ENCODE measurements at places on chromosomes 6 and 20.
A peak's percentile ranks its signal among the peaks of the same experiment; 100 is the strongest.

- DNase-seq = no peak
These were observed 15.9 kb downstream of the AGPAT4 start for GRCh38 chr6:161257793-161258457.

DNA sequence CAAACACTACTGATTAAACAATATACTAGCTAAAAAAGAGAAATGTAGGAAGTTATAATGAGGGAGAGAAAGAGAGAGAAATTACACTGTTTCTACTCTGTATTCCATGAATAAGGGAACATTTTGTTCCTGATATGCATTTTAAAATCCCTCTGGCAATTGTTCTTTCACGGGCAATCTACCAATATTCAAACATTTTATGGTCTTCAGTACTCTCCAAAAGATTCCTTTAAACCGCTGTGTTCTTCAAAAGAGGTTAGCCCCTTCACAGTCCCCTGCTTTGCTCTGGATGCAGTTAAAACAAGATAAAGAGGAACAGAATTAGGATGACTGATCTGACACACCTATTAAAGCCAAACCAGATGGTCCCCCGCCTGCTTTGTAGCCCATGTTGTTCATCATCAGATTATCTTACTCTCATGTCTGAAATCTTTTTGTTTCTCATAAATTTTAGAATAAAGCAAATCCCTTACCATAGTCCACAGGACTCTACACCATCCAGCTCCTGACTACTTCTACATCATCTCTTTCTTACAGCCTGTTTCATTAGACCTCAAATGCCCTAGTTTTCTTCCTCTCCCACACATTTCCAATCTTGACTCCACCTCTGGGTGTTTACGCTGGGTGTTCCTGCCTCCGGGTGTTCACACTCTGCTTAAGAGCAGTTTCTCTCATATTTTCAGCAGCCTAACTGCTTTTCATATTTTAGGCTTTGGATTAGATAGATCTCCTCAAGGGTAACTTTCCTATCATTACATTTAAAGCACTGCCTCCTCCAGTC is 399.7 kb downstream of the COL12A1 start:
- DNase-seq = no peak

- no peak for DNase-seq
These were observed 1019.5 kb upstream of the CITED2 start for GRCh38 chr6:140393665-140394540.

DNA sequence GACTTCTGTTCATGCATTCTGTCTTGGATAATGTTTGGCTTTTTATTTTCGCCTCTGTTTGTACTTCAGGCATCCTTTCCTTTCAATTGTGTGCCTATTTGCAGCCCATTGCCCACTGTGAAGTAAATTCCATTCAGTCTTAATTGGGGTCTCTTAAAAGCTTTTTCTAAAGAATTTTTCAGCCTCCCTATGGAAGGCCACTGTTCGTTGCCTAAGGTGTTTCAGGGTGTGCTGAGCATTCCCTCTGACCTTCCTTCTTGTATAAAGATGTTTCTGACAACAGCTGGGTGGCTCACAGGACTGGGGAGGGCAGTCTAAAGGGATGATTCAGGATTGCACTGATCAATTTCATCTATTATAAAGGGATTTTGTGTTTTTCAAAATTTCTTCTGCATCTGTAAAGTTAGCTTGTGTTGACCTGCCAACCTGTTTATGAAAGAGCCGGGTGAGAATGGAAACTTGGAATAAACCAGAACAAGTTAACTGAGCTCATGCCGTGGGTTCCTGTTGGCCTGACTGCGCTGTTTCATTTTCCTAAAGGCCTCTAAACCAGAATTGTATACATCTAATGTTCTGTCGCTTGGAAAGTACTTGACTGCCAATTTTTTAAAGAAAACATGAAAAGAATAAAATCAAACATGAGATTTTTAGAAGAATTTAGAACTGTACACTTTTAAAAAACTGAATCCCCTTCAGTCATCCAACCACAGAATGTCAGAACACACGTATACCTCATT is 14.3 kb downstream of the PHACTR2 start:
- no peak for DNase-seq

DNA sequence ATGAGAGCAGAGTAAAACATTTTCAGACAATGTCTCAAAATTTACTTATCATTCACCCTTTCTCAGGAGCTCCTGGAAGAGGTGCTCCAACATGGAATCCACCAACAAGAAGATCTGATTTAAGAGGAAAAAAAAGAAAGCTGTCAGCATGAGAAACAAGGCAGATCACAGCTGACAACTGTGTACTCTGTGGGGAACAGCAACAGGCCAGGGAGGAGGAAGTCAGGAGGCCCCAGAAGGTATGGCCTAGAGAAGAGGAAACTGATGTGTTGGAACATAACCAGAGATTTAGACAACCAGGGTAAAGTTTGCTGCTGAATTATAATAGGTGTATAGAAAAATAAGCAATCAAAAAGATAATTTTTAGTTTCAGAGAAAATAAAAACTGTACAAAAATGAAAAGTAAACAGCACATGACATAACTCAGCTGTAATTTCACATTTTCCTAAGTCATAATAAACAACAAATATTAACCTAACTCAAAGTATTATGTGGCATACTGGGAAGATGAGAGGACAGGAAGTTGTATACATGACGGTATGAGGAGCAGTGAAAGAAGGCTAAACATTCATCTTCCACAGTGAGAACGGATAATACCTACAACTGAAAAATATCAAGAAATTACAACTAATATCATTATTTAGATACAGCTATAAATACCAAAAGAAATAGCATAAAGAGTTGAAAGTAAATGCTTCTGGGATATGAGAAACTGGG is 113.6 kb upstream of the EMILIN3 start:
- no peak for DNase-seq

DNA sequence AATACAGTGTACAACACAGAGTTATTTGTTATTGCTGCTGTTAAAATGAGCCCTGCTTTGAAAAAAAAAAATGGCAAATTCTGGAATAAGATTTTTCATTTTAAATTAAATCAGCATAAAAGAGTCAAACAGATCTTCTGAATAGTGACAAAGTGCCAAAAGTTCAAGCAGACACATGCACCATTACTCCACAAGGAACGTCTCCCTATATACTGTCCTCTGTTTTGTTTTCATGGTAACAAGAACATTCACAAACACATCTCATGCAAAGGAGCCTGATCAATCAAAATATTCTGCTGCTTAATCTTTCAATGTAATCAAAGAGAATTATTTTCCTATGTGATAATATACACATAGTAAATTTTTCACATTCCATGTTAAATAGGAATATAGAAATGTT is 2.7 kb downstream of the HIVEP2 start:
- DNase-seq = no peak

- DNase-seq = peak; percentile 29
These were observed 71.0 kb upstream of the MARCKS start for GRCh38 chr6:113786168-113786567.

- DNase-seq = no peak
These were observed 369.7 kb upstream of the FLRT3 start for GRCh38 chr20:14707026-14707680.

GRCh38 chr6:108789475-108789874 is 58.7 kb upstream of the ARMC2 start:
- no peak for DNase-seq

- no peak for DNase-seq
These were observed 5.9 kb downstream of the NKX2-4 start for GRCh38 chr20:21391185-21391971.

DNA sequence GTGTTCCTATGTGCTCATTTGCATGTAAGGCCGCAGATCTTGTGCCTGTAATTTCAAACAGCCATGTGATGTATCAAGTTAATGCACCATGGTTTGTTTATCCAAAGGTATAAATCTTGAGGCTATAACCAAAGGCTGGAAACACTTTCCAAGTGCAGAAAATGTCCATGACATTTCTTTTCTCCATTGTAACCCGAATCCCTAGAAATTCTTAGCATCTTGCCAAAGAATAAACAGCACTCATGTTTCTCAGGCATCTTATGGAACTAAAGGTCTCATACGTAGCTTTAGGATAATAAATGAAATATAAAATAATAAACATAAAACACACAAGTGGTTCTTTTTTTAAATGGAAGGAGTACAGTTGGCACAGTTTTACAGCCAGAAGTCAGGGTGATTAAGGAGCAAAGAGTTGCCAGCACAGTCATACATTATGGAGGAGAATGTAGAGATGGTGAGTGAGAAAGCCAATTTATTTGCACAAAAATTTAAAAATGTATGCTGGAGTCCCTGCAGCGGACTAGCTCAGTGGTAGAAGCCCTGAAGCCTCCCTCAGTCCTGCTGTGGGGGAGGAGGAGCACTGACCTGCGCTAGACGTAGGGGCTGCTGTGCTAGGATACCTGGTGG is 18.0 kb downstream of the CDH26 start:
- DNase-seq = no peak

DNA sequence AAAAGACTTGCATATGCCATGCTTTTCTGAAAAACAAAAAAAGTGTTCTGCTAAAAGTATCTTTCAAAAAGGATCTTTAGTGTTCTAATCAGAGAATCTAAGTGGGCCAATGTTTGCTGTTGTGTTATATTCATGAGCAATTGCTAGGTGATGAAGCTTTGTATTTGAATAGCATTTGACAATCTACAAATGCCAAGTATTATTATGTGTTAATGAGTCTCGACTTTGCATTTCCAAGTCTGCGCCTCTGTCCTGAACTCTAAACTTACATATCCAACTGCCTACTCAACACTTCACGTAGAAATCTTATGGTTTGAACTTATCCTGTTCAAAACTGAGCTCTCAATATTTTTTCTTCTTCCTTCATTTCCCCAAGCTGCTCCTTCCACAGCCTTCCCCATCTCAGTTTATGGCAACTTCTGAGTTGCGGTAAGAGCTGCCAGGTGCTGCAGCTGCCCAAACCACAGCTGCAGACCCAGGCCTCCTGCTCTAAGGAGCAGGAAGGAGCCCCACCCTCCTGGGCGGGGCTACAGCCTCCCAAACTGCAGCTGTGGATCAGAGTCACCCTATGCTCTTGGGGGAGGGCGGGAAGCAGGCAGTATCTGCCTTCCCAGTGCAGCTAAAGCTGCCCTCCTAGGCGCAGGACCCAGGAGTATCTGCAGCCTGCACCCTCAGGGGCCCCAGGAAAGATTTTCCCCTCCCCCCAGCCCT is 16.7 kb upstream of the MAK start:
- no peak for DNase-seq

GRCh38 chr6:8172530-8172929 is 70.2 kb upstream of the EEF1E1 start:
- DNase-seq = no peak

DNA sequence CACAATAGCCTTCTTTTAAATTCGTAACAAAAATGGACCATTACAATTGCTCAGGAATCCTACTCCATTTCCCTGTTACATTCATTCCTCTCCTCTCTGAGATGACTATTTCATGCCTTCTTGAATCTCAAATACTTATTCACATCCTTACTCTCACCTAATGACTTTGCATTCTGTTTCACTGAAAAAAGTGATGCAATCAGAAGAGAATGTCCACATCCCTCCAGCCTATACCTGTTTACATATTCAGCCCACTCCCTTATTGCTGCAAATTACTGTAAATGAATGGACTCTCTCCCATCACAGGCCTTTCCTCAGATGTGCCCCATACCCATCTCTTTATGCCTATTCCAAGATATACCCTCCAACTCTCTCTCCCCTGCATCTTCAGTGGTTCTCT is 8.6 kb downstream of the TAAR1 start:
- DNase-seq = no peak

- DNase-seq = no peak
These were observed 15.3 kb downstream of the ANKRD60 start for GRCh38 chr20:58213121-58213520.
